ENCODE measurements at places on chromosomes 7 and 10. TPM values are rescaled to one million over a fixed set of nuclear protein-coding genes. Genes with fewer than 3 reads are reported as not detected.

Gene GNGT1
- not detected for total RNA-seq

GRCh38 chr7:134690614-134691504, 44.2 kb downstream of the BPGM start:
- no peak for DNase-seq

DNA sequence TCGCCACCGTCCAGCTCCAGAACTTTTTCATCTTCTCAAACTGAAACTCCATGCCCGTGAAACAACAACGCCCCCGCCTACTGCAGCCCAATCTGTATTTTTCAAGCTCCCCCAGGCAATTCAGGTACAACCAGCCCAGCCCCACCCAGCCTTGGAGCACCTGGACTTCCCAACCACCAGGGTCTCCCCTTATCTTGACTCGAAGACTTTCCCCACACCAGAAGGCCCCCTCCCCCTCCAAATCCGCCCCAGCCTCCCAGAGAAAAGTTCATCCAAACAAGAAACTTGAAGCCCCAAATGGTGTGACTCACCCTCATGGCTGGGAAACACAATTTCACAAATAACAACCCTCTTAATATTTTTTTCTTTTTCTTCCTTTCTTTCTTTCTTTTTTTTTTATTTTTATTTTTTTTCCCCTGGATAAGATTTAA, 10.6 kb downstream of the ZCCHC24 start:
- DNase-seq, result peak; percentile 40

DNA sequence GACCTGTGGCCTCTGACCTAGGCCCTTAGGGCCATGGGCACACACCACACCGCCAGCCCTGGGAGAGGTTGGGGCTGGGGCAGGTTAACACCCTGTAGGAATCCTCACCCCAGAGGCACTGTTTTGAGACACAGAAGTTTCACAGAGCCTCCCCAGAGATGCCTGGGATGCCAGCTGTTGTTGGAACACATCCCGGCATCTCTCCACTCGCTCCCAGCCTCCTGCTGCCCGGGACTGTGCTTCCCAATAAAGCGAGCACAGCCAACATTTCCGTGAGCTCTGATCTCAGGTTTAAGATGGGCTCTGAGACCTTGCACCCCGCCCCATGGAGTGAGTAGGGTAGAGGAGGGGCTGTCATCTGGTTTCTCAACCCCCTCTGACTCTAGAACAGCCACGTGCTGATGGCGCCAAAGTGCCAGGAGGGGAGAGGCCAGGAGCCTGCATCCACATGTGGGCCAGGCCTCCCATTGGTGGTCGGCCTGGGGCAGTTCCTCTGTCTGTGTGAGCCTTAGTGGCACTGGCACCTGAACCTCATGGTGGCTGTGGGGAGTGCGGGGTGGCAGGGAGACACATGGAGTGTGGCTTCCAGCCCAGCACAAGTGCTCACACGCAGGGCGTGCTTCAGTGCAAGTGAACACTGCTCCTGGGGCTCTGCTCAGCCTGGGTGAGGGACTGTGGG, 54.7 kb downstream of the RASGEF1A start:
- peak; percentile 58 for DNase-seq

- no peak for DNase-seq
Measured at GRCh38 chr10:95411635-95412034, 120.8 kb upstream of the PDLIM1 start.

Gene ASB10
- not detected for total RNA-seq

- DNase-seq, result no peak
Measured at GRCh38 chr10:98460837-98461499, 14.2 kb upstream of the HPS1 start.

GRCh38 chr7:1724118-1724910, 54.2 kb downstream of the ELFN1 start:
- no peak for DNase-seq

DNA sequence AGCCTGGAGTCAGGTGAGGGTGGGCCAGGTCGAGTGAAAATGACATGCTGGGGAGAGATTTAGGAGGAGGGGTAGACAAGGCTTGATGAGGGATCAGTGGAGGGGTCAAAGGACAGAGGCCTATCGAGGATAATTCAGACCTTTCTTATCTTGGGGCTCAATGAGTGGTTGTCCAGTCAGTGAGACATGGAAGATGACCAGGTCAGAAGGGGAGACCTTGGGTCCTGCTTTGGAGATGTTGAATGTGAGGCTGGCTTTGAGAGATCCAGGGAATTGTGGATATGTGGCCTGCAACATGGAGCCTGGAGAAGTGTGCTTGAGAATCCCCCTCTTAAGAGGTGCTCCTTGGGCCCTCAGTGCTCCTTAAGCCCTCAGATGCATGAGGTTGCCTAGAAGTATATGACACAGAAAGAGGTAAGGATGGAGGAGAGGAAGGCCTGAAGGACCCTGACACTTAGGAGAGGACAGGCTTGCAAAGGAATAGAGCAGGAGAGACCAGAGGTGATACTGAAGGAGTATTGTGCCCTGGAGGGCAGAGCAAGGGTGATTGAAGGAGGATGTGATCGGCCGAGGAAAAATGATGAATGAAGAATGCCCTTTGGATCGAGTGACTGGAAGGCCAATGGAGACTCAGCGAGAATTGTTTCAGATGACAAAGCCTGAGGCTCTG, 129.8 kb upstream of the GPR26 start:
- no peak for DNase-seq

- DNase-seq, result no peak
Measured at GRCh38 chr7:106768324-106768751, 96.7 kb upstream of the PIK3CG start.

DNA sequence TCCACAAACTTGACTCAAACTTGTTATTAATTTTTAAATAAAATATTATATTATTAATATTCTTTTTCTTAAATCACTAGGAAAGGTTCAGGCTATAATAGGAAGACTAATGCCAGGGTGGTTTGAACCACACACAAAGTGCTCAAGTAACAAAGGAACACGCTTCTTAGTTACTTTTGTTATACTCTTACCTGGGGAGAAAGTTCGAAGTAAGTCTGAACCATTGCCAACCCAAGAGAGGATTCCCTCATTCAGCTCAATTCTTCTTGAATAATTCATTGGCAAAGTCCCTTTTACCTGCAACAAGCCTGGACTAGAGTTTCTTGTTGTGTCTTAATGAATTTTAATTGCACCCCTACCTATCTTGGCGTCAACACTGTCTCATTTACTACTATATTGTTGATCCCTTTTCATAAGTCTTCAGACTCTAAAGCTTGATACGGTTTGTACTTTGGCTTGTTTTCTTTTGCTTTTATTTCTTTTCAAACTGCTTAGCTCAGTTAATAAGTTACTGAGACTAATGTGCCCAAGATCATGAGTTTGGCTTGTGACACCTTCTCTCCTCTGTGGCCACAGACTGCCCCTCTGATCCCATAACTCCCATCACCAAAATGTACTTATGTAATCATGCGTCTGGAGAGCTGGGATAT, 10.2 kb upstream of the C10orf67 start:
- DNase-seq, result no peak

All from upper lobe of right lung (tissue), 1 donor.